Ureter (tissue), 1 donor: ENCODE measurements at places on chromosomes 11 and 22. TPM values are rescaled to one million over a fixed set of nuclear protein-coding genes. Genes with fewer than 3 reads are reported as not detected.

DNA sequence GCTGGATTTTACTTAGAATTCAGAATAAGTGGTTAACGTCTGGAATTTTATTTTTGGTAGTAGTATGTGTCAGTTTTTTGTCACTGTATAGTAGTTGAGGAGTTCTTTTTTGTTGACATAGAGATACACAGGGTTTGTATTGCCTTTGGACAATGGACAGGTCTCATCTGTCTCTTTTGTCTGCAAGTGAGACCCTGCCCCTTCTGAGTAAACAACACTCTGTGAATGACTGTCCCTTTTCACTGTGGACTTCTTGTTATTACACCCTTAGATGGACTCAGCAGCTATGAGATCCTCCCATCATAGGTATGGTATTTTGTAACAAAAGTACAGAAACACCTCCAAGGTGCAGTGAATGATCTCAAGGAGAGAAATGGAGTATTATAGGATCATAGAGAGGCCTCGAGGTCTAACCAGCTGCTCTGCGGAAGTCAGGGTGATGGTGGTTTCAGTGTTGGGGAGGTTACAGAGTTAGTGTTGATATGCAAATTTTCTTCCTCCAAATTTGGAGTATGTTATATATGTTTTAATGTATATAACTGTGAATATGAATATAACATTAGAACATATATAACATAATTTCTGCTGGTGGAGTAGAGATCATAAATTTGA lies 7.8 kb downstream of the PPP6R3 start:
- no peak for DNase-seq

GRCh38 chr11:65185869-65186341 lies 4.2 kb downstream of the CAPN1 start:
- DNase-seq, result no peak

- DNase-seq, result no peak
Measured at GRCh38 chr11:8699903-8700302, 17.3 kb downstream of the RPL27A start.

DNA sequence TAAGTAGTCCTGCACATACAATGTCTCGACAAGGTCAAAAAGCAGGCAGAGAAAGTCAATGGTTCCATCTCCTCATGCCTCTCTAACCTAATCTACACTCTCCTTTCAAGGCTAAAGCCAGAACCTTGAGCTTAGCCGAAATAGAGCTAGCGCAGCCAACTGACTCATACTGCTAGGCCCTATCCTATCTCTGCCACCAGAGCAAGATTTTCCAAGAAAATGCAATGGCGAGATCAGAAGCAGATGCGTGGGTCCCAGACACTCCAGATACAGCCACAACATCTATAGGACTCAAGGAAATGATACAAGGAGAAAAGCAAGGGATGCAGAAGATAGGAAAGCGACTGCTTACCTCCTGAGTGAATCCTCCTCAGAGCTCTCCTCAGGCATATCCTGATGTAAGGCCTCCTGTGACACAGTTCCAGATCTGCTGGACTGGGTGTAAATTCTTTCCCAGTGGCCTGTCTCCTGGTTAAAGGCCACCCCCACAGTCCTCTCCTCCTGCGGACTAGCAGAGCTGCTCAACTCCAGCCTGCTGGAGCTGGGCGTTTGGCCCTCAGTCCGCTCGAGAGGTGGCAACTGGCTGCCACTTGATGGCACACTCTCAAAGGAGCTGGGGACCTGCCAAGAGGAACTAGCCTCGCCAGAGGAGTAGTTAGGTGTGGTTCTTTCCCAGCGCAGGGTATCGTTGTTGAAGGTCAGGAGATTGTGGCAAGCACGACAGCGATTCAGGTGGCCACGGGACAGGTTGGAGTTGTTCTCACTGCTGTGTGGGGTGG lies 52.0 kb downstream of the AMBRA1 start:
- DNase-seq, result peak; percentile 80

- DNase-seq, result peak; percentile 86
Measured at GRCh38 chr11:63837027-63837688, 1.8 kb upstream of the MARK2 start.

The GVQW3 gene
- 2.4 TPM for total RNA-seq

The TREH gene
- total RNA-seq, result 0.44 TPM

The TMEM191C gene
- total RNA-seq, result 0.31 TPM
